ENCODE measurements at places on chromosomes 12 and 14.
A peak's percentile ranks its signal among the peaks of the same experiment; 100 is the strongest.

- no peak for DNase-seq
Observed at GRCh38 chr12:68454892-68455291, 122.7 kb upstream of the MDM1 start.

GRCh38 chr12:117538032-117538690 lies 176.7 kb upstream of the NOS1 start:
- DNase-seq: no peak

DNA sequence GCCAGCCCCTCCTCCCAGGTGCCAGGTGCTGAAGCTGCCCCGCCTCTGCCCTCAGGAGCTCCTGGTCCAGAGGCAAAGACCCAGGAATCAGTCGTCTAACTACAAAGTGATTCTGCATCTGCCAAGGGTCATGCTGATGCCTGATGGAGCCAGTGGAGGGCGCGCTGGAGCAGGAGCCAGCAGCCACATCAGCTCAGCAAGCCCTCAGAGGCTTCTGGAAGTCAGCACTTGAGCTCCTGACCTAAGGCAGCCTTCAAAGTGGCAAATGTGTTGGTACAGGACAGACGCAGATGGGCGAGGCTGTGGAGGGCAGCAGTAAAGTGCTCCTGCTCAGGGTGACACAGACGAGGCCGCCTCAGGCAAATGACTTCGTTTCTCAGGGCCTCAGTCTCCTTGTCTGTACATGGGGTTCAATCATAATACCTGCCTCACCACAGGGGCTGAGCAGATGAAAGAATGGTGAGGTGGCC lies 10.9 kb downstream of the C12orf43 start:
- DNase-seq: peak; percentile 74

- peak; percentile 18 for DNase-seq
Observed at GRCh38 chr12:69007101-69007854, 74.3 kb upstream of the CPM start.

GRCh38 chr12:59452259-59452658 lies 143.6 kb upstream of the SLC16A7 start:
- DNase-seq: no peak

DNA sequence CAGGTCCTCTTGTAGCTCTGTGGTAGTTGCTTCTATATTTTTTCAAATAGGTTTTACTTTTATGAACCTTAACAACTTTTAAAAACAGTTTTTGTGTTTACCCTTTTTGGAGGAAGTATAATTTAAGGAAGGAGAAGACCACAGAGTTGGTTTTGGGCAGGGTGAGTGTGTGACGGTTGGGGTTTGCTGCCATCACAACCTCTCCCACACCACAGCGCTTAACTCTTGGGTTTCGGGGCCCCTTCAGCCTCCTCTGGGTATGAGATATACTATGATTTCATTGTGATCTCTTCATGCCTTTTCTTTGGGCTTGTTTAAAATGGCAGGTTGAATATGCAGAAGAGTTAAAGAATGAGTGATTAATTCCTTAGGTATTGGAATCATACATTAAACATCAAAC lies 228.7 kb upstream of the CRY1 start:
- peak; percentile 86 for DNase-seq

GRCh38 chr14:96847451-96847850 lies 50.3 kb downstream of the VRK1 start:
- DNase-seq: no peak

DNA sequence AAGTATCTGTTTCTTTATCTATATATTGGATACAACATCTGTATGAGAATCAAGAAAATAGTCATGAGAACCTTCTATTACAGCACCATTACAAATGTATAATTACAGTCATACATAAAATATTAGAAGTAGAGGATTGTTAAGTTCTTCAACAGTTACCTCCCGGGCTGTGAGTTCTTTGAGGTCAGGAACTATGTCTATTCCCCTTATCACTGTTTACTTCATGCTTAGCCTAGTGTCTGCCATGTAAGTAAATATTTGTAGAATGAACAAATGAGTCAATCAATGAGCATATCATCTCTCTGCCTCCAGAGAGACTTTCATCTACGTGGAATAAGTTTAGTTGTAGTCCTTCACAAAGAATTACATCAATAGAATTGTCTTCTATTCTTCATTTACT lies 47.2 kb downstream of the PUS7L start:
- no peak for DNase-seq

- DNase-seq: peak; percentile 61
Observed at GRCh38 chr12:905261-906031, 44.0 kb downstream of the RAD52 start.

GRCh38 chr12:124835656-124836410 lies 27.8 kb downstream of the SCARB1 start:
- peak; percentile 64 for DNase-seq

DNA sequence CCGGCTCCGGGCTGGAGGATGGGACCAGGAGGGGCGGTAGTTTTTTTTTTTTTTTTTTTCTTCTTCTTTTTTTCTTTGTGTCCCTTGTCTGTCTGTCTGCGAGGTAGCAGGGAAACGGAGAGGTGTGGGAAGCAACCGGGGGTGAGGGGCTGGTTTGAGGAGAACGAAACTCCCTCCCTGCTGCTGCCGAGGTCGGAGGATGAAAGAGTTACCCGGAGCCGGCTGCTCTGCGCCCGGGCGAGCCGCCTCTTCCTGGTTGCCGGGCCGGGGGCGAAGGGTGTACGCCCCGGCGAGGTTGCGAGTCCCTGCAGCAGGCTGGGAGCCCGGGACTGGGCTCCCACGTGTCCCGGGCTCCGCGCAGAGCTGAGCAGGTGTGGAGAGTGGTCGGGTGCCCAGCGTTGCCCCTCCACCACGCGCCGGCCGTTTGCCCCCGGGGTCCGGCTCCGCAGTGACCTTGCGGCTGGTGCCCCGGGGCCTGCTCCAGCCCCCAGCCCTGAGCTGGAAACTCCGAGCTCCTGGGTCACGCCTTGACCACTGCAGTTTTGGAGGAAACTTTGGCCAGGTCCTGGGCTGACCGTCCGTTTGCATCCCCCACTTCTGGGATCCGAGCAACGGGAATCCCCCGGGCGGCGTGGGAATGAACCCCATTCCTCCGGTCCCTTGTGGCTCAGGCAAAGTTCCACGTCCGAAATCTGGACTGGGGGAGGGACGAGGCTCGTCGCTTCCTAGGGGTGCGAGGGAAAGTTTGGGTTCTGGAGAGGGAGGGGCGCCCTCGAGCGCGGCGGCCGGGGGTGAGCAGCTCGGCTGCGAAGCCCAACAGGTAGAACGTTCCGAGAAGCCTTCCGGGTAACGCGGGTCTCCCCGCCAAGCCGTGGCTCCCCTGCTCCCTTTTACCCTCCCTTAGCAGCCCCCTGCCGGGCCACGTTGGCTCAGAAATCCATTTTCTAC lies 1.3 kb downstream of the CHST11 start:
- DNase-seq: peak; percentile 56

- DNase-seq: no peak
Observed at GRCh38 chr12:7116196-7116595, 7.2 kb upstream of the C1RL start.

DNA sequence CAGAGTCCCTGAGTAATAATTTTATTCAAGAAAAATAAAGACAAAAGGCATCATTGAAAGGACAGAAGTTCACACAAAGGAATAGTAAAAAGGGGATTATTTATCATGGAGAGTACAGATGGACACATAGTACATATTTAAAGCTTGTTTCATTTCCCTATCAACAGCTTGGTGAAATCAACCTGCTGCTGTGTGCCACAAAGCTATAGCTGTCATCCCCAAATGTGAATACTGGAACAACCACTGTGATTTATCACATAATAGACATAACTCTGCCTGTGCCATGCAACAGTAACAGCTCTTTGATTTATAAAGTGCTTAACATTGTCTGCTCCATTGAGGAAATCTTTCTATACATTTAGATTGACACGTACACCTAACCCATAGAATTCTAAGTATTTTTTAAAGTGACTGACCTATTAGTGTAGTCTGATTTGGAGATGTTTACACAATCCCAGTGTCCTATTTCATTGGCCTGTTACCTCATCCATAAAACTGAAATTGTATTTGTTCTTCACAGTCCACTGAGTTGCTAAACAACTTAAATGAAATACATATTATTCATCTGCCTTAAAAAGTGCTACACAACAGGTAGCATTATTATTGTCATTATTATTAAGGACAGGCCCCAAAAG lies 3.3 kb downstream of the NEMF start:
- no peak for DNase-seq

GRCh38 chr14:76921088-76921399 lies 94.8 kb downstream of the LRRC74A start:
- DNase-seq: no peak

- DNase-seq: peak; percentile 13
Observed at GRCh38 chr12:17588968-17589367, 501.0 kb downstream of the RERGL start.

DNA sequence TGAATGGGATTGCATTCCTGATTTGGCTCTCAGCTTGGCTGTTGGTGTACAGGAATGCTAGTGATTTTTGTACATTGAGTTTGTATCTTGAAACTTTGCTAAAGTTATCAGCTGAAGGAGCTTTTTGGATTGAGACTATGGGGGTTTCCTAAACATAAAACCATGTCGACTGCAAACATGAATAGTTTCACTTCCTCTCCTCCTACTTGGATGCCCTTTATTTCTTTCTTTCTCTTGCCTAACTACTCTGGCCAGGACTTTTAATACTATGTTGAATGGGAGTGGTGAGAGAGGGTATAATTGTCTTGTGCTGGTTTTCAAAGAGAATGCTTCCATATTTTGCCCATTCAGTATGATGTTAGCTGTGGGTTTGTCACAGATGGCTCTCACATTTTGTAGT lies 141.5 kb downstream of the CEP83 start:
- no peak for DNase-seq

DNA sequence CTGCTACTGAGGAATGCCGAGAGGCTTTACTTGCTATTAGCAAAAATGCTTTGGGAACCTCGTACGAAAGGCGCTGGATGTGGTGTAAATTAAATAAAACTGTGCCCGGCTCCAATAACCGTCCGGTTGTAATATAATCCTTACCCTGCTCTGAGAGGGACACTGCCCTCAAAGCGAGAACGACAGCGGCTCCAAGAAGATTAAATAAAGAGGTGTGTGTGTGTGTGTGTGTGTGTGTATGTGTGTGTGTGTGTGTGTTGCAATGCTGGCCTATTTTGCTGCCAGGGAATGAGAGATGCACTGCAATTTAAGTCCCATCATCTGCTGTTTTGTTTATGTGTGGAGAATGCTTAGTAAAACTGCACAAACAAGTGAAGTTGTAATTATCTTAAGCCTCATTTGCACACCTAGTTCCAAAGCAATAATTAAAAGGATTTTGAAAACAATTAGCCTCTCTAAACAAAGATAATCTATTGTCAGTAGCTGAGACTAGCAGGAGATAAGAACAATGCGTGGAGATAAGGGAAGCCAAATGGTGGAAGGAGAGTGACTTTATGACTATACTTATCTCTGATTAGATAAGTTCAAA lies 1.2 kb upstream of the SIX1 start:
- no peak for DNase-seq

DNA sequence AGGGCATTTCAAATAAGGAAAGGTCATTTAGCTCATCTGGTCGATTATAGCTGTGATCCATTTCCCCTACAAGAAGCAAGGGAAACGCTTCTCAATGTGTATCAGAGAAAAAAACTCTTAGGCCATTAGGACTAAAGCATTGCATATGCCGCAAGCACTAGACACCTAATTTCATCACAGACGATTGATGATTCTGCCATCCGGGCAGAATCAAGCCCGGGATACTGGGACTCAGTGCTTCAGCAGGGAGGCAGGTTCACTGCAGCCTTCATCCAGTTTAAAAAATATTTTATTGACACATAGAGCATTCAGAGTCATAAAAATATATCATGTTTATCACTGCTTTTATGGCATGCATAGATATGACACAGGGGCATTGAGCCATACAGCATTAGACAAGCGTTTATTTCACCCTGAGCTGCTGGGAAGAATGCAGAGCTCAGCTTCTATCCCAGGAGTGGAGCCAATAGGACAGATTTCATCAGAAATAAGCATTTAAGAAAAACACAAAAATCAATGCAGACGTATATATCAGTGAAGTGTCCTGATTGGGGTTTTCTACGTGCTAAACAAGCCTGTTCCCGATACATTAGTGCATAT lies 806.9 kb downstream of the GALC start:
- DNase-seq: no peak

DNA sequence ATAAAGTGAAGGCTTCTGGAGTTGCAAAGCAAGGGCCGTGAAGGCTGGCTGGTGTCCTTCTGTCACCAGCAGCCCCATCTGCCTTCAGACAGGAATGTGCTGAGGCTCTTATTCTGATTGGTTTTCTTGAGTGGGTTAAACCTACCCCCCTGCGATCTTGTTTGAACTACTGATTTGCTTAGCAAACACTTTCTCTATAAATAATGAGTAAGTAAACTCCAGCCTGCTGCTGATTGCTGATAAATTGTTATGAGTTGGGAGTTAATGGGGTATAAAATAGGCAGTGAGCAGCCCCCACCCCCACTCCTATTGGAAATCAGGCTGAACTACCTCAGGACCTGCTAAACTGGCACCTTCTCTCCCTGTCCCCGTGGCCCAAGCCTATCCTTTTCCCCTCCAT lies 146.1 kb upstream of the NOS1 start:
- no peak for DNase-seq

DNA sequence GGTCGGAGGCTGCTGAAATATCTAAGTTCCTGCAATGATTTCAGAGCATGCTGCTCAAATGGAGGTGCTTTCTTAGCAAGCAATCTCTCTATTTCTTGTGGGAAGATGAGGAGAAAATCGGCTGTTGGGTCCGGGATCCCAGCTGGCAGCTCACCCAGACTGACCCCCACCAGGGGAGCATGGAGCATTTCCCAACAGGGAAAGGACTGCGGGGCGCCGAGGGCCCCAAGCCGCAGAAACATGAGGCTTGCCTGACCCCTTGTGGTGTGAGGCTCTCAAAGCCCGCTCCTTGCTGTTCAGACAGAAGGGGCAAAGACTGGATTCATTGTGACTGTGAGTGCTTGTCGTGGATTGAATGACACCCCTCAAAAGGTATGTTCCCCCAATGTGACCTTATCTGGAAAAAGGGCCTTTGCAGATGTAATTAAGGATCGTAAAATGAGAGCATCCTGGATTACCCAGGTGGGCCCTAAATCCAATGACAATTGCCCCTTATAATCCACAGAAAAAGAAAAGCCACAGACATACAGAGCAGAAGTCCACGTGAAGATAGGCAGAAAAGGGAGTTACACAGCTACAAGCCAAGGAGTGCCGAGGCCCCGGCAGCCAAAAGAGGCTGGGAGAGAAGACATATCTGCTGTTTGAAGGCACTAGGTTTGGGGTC lies 116.3 kb upstream of the VASH1 start:
- DNase-seq: peak; percentile 66

- peak; percentile 93 for DNase-seq
Observed at GRCh38 chr14:21191809-21192446, 36.1 kb upstream of the OR5AU1 start.

- DNase-seq: no peak
Observed at GRCh38 chr14:71539650-71540285, 392.5 kb upstream of the RGS6 start.
